Activated naive CD4-positive, alpha-beta T cell treated with anti-CD3 and anti-CD28 coated beads, Interleukin-2, amount 50 U/mL, for 72 hours (primary cell): ENCODE measurements at places on chromosomes 1 and 21. TPM values are rescaled to one million over a fixed set of nuclear protein-coding genes. Genes with fewer than 3 reads are reported as not detected.

DNA sequence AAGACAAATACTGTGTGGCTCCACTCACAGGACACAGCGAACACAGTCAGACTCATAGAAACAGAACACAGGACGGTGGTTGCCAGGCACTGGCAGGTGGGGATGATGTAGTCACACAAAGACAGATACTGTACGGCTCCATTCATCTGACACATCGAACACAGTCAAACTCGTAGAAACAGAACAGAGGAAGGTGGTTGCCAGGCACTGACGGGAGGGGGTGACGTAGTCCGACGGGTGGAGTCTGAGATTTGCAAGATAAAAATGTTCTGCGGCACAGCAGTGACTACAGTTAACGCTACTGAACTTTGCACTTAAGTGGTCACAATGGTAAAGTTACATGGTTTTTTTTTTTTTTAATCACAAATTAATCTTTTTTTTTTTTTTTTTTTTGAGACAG, 18.7 kb downstream of the C21orf58 start:
- DNase-seq, result no peak

OR2T29 gene
- not detected for total RNA-seq

GRCh38 chr1:151024540-151025146, 11.7 kb upstream of the BNIPL start:
- DNase-seq, result peak; percentile 86

- peak; percentile 41 for DNase-seq
These were observed 31.9 kb downstream of the CDCP2 start for GRCh38 chr1:54120698-54121481.
